ENCODE measurements at places on chromosomes 6 and 20.

DNA sequence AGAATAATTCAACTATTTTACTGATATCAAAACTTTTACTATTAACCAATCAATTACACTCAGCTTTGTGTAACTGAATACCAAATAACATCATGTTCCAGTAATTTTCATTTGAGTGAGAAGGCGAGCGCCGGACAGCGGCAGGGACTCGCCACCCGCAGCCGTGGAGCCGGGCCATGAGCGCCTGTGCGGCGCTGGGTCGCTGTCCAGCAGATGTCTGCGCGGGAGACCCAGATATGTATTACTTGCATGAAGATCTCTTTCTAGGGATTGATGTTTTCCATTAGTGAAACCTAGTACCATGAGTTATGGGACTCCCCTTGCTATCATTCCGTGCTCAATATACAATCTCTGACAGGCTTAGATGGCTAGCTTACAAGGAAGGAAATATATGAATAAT, 245.1 kb upstream of the PRSS16 start:
- no peak for DNase-seq

DNA sequence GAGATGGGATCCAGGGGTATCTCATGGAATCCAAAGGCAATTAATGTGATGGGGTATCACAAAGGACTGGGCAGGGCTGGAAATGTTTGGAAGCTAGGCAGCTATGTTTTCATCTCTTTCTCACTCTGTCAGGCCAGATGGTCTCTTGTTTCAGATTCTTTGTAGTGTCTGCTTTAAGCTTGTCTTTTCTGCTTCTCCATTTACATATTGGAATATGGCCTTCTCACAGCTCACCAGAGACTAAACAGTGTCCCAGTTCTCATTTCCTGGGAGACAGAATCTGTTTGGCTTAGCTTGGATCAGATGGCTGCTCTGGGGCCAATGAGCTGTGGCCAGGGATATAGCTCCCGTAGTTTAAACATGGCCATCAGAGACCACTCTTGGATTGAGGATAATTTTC, 78.9 kb downstream of the SLC35F1 start:
- no peak for DNase-seq

GRCh38 chr6:163355426-163355991, 59.0 kb upstream of the QKI start:
- DNase-seq = no peak

DNA sequence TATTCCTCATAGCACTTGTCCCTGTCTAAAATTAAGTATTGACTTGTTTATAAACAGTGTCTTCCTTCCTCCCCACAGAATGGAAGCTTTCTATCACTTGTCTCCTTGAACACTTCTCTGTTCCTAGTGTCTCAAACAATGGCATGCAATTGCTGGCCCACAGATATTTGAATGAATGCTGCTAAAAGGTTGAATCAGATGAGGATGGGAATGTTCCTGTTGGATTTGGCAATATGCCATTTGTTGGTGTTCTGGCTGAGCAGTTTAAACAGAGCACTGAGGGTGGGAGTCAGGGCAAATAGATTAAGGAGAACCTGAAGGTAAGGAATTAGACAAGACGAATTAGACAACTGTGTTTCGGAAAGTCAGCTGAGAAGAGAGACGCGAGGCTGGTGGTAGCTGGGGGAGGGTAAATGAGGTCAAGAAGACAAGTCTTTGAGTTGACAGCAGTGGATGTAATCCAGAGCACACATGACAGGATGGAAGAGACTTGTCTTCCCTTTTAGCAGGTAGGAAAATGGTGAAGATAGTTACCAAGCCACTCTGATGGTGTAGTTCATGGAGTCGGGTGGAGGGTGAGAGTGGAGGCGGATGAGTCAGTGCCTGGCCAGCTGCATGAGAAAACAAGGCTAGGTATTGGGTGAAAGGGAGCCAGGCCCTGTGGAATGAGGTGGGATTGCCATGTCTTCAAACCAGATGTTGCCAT, 58.3 kb upstream of the GNRH2 start:
- no peak for DNase-seq

DNA sequence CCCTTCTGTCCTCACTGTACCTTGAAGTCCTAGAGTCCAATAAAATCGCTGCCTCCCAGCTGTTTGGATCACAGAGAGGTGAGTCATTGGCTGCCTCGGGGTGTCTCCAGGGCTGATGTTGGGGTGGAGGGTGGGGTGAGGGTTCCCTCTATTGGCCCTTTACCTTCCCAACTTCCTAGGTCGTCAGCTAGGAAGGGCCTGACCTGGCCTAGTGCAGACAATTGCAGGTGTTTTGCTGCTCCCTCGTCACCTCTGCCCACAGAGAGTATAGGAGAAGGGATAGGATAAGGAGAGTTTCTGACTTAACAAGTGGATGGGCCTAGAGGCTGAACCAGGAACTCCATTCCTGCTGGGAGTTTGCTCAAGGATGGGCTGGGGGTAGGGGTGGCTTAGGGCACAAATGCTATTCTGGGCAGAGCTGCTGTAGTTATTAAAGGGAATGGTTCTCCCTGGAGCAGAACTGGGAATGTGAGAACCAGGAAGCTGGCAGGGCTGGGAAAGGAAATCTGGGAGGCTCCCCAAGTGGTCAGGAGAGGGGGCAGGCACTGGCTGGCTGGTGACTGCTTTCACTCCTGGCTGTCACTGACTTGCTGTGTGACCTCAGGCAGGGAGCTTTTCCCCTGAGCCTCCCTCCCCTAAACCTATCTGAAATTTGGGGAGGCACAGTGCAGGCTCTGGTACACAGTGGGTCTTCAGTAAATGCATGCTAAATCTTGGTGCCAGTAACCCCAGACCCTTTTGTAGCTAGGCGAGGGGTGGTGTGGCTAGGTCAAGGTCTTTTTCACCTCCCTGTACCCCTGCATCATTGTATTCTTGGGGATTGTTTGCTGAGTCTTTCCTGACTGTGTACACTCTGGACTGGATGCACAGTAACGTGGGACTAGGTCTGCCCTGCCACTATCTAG, 1.5 kb downstream of the TP53INP2 start:
- peak; percentile 24 for DNase-seq

DNA sequence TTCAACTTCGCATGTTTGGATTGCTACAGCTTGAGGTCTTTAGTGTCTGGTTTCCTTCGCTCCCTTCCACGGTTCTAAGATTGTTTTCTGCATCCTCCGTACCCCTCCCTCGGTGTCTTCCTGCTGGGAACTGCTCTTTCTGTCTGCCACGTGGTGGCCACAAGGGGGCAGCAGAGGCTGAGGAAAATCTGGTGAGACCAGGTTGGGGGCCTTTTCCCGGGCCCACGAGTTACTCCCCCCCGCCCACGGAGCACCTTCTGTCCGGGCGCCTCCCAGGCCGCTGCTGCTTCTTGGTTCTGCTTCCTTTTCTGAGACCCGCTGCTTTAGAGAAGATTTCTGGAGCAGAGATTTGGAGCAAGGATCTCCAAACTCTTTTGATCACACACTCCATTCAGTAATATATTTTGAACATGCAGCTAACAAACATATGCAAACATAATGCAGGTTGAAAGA, 21.1 kb upstream of the NOTCH4 start:
- peak; percentile 70 for DNase-seq
